ENCODE measurements at places on chromosomes 16 and 17.
A peak's percentile ranks its signal among the peaks of the same experiment; 100 is the strongest.

DNA sequence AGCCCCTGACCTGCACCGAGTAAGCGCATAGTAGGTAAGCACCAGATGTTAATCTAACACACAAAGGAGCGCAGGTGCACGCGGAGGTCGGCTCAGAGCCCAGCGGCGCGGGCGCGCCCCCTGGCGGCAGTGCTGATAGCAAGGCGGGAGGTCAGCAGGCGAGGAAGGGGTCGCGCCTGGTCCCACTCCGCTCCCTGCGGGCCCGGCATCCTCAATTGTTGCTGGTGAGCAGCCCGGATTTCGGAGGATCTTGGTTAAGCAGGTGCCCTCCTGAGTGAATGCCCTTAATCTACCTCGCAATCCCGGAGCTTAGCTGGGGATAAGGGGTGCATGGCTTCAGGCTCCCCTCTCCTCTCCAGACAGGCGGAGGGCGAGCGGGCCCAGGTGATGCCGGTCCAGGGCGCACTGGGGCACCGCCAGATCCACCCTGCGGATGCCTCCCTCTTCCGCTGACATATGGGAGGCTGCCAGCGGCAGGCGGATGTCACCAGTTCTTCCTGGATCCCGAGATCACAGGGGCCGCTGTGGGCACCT is 4.0 kb upstream of the WNT3 start:
- no peak for DNase-seq

DNA sequence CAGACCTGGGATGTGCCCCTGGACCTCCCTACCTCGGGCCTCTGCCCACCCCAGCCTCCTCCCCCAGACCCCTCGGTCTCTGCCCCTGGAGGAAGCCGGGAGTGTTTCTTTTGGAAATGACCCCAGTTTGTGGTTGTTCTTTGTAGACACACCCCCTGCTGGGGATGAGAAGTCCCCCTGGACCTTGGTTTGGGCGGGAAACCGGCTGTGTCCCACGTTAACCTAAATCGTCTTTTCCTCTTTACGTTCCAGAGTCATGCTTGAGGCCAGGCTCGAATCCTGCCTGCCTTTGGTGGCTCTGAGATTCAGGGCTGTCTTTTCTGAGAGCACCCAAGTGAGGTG is 116.6 kb downstream of the METRNL start:
- peak; percentile 57 for DNase-seq

- DNase-seq = no peak
These were observed 217.4 kb upstream of the PSMD7 start for GRCh38 chr16:74079232-74079586.

GRCh38 chr17:82772026-82772425 is 20.2 kb downstream of the TBCD start:
- DNase-seq = no peak

DNA sequence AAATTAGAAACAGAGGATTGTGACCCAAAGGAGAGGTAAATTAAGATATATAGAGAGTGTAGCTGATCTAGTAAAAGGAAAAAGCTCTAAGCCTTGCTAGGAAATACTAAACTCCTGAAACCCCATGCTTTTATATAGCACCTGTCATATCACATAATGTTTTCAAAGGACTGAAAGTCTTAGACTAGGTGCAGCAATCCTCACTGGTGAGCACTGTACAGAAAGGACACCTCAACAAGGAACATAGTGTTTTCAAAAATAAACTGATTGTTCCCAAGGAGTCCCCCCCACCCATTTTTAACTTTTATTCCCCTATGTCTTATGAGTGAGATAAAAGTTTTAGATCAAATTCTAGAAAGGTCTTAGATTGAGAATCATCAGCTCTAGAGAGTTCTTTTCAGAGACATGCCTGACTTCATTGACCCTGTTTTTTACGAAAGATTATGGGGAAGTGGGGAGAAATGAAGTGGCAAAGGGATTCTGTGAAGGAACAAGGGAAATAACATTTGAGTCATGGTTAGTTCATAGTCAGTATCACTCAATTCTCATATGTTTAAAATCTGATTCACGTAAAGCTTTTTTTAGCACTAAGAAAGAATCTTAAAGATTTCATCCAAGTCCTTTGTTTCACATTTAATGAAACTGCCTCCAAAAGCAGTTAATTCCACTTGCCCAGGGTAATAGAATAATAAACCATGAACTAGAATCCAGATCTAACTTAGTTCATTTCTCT is 166.4 kb downstream of the CYB561 start:
- peak; percentile 45 for DNase-seq

- no peak for DNase-seq
These were observed 40.1 kb upstream of the RGS9 start for GRCh38 chr17:65097110-65097509.

DNA sequence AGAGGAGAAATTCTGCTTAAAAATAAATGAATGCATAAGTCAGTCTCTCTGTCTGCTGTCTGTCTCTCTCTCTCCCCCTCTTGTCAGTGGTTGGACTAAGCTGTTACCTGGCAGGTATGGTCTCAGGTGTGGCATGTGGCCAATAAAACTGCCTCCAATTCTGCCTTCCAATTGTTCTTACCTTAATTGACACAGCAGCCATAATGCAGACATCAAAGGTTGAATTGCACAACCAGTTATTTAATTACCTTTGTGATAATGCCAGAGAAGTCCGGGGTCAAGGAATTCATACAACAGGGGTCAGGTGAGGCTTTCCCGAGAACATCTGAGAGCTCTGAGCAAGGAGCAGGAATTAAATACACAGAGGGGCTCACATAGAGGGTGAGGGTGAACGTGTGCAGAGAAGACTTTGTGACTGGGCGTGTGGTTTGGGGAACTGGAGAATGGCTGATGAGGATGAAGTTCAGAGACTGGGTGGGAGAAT is 78.8 kb upstream of the CDYL2 start:
- no peak for DNase-seq

DNA sequence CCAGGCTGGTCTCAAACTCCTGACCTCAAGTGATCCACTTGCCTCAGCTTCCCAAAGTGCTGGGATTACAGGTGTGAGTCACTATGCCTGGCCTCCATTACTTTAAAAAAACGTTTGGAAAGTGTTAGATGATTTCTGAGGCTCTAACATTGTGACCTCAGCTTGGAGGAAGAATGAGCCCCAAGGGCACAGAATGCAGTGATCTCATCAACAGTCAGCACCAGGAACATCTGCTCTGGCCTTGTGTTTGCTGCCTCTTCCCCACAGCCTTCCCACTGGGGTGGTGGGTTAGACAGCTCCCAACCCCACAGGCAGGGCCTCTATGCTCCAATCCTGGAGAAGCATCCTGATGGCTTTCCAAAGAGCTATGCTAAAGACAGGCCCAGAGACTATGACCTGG is 37.7 kb upstream of the SREBF1 start:
- DNase-seq = no peak

DNA sequence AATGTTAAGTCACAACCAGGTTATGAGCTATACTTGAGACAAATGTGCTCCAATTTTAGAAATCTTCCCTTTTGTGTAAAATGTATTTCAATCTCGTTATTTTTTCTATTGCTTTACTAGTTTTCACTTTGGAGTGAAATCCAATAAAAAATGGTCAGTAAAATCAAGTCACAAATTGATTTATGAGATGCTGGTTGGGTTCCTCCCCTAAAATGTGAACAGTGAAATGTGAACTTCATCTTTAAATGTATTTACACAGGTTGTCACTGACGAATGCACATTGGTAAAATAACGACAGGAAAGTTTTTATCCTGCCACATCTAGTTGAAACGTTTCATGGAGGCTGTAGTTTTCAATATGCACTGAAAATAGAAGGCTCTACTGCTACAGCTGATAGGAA is 55.5 kb downstream of the COX10 start:
- DNase-seq = no peak

DNA sequence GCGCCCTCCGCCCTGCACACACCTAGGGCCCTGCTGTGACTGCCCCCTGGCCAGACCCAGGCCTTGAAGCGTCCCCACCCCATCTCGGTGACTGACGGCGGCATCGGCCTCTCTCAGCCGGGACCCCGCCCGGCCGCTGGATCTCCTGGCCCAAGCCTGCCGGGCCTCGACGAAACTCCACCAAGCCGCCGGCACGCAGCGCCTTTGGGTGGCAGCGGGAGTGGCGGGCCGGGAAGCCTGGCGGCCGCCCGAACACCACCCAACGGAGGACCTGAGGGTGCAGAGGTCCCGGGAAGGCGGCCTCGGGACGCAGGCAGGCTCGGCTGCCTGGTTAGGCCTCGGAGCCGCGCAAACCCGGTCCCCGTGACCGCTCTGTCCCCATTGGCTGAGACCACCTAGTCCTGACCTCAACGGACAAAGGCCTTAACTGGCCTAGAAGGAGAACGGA is 12.0 kb upstream of the TMEM97 start:
- no peak for DNase-seq

Data from skeletal muscle cell (primary cell).